ENCODE measurements at places on chromosomes 6 and 20.

DNA sequence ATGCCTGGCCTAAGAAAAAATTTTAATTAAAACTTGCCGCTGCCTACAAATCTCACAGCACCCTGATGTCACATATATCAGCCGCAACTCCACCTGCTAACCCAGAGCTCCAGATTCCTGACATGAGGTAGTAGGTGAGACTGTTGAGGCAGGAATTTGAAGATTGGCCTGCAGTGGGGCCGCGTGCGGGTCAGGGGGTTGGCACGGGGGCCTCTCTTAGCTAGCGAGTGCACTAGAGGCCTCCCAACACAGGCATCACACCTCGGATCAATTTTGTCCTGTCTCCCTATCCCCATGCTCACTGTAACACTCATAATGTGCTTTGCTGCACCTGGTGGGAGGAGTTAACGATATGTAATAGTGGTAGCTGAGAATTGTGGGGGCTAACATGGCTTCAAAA is 349.8 kb downstream of the CDC5L start:
- DNase-seq, result no peak

GRCh38 chr6:159959165-159959975 is 9.5 kb upstream of the IGF2R start:
- no peak for DNase-seq

- no peak for DNase-seq
Measured at GRCh38 chr20:44231193-44231592, 15.9 kb upstream of the GDAP1L1 start.

DNA sequence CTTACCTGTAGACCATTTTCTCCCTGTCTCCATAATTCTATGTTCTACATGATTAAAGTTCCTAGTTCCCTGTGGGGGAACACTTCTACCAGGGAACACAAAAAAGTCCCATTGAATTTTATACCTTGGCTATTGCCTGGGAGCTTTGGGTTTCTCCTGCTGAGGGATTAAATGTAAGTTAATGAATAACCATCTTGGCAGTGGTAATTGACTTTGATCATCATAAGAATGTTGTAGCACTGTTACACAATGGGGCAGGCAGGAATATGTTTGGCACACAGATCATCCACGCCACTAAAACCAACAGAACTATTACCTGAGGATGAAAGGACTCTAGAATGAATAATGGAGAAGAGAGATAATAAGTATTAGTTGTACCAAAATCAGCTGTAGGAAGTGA is 1106.2 kb upstream of the GJE1 start:
- no peak for DNase-seq

GRCh38 chr6:131013495-131013894 is 49.5 kb downstream of the EPB41L2 start:
- peak; percentile 21 for DNase-seq
